Stimulated activated CD8-positive, alpha-beta memory T cell treated with anti-CD3 and anti-CD28 coated beads, Interleukin-7, amount 100 ng/mL, for 48 hours (primary cell): ENCODE measurements at places on chromosomes 12 and 14.

DNA sequence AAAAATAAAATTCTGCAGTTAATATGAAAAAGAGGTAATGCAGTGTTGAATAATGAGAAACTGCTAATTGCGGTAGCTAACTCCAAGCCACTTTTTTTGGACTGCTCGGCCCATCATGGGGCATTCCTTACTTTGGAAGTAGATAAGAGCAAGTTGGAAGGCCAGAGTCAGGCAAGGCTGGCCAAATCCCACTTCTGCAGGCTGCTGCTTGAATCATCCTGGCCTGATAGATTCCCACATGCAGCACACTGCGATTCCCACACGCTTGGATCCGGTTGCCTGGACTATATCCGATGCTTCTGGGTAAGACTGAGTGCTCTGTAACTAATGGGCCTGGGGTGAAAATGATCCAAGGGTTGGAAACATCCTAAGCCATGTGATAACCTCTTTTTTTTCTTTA lies 10.6 kb downstream of the EIF2B2 start:
- DNase-seq, result no peak

- no peak for DNase-seq
Observed at GRCh38 chr12:47972895-47973294, 9.5 kb downstream of the TMEM106C start.

- no peak for DNase-seq
Observed at GRCh38 chr14:34336501-34336900, 125.5 kb downstream of the SPTSSA start.

GRCh38 chr12:109714141-109714912 lies 702 bp downstream of the FAM222A start:
- no peak for DNase-seq

- DNase-seq, result no peak
Observed at GRCh38 chr14:76770521-76771436, 9.5 kb downstream of the VASH1 start.

GRCh38 chr14:68263563-68264259 lies 444.1 kb downstream of the RAD51B start:
- DNase-seq, result no peak

DNA sequence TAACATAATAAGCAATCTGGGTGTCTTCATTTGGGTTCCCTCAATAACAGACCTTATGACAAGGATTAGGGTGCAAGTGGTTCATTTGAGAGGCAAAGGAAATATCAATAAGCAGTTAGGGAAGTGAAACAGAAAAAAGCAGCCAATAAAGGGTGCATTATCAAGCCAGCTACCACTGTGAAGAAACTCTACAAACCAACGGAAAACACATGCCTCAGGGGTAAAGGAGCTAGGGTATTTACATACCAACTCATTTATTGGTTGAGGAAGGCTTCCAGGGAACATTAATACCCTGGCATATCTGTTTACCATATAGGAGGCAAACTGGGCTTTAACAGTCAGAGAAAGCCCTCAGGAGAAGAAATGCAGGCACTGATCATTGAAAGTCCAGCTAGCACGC lies 22.7 kb upstream of the IFNG-AS1 start:
- DNase-seq, result no peak

- DNase-seq, result no peak
Observed at GRCh38 chr12:59763835-59764234, 168.0 kb downstream of the SLC16A7 start.

- DNase-seq, result peak; percentile 74
Observed at GRCh38 chr12:109844983-109845823, 12.0 kb upstream of the TRPV4 start.

DNA sequence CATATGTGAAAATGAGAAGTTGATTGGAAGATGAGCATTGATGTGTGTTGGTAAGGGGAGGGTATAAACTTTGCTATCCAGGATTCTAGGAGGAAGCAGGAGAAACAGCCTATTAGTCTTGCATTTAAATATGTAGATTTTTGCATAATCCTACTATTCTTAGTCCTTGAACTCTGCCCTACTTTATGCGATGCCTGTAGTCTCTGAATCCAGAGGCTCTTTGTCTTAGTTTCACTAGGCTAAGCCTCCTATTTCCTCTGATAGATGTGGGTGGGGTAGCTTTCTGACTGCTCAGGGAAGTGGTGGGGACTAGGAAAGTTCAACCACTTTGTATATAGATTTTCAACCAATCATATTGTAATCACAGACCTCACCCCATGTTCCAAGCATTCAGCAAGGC lies 49.5 kb upstream of the KCNC2 start:
- no peak for DNase-seq

DNA sequence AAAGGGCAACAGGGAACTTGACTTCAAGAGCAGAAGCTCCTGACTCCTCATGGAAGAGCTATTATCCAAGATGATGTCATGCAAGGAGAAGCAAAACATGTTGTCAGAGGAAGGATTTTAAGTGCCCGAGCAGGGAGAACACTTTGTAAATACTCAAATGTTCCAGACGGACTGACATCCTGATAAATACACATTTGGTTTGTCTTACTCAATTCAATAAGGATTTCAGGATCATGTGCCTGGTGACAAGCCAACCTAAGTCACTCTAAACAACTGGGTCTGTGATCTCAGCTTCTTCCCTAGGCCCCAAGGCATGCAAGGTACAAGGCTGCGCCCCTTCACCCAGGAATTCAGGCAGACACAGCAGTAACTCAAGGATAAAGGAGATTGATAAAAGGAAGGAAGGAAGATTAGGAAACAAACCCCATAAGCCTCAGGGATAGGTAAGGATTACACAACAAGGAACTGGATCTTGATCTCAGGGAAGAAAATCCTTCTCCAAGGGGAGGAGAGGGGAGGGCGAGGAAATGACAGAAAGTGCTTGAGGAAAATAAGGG lies 26.8 kb upstream of the CEBPE start:
- no peak for DNase-seq

GRCh38 chr12:106288494-106289195 lies 13.9 kb upstream of the TCP11L2 start:
- no peak for DNase-seq

DNA sequence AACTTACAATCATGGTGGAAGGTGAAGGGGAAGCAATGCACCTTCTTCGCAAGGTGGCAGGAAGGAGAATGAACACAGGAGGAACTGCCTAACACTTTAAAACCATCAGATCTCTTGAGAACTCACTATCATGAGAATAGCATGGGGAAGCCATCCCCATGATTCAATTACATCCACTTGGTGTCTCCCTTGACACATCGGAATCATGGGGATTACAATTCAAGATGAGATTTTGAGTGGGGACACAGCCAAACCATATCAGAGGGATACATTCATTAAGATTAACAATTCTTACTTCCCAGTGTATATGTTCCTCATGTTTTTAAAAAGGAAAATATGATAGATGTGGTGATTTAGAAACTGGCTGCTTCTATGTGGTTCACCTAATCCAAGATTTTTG lies 117.9 kb downstream of the PDE3A start:
- no peak for DNase-seq

DNA sequence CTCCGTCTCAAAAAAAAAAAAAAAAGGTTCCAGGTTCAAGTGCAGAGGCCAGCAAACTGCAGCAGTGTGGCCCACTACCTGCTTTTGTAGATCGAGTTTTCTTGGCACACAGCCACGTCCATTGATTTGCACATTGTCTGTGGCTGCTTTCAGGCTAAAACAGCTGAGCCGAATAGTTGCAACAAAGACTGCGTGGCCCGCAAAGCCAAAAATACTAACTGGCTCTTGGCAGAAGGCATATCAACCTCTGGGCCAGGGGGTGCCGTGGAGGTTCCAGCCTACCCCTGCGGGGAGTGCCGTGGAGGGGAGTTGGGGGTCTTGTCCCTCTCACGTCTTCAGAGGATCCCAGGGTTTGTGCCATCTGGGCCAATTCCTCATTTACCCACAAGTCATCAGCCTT lies 170.1 kb downstream of the ADGRD1 start:
- DNase-seq, result no peak

GRCh38 chr14:64478634-64479250 lies 13.4 kb downstream of the AKAP5 start:
- DNase-seq, result no peak

- DNase-seq, result no peak
Observed at GRCh38 chr12:88471331-88472045, 108.8 kb downstream of the KITLG start.

GRCh38 chr12:4370265-4370664 lies 9.2 kb downstream of the FGF23 start:
- DNase-seq, result no peak

- no peak for DNase-seq
Observed at GRCh38 chr12:100801320-100801719, 6.7 kb downstream of the ANO4 start.

- no peak for DNase-seq
Observed at GRCh38 chr14:100723830-100724437, 2.8 kb upstream of the DLK1 start.

DNA sequence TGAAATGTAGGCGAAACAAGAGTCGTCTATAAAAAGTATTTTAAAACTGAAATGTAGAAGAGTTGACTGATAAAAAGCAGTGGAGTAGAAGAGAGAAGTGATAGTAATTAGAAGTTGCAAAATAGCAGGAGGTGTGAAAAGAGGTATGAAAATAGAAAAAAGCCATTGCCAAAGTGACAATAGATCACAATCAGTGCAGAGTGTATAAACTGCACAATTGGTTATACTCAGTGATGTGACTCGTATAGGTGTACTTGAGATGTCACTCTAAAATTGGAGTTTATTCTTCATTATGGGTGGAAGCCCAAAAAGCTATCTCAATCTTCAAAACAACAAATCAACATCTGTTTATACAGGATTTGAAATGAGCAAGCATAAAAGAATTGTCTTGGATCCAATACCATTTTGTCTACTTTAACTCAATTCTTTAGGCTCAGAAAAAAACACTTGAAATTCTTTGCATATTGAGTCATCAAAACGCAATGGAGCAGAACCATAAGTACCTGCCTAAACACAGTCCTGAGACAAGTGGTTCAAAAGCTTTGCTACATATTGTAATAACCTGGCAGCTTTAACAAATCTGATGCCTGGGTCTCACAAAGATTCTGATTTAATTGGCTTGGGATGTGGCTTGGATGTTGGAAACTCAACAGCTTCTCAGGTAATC lies 8.8 kb downstream of the IKBIP start:
- DNase-seq, result no peak

DNA sequence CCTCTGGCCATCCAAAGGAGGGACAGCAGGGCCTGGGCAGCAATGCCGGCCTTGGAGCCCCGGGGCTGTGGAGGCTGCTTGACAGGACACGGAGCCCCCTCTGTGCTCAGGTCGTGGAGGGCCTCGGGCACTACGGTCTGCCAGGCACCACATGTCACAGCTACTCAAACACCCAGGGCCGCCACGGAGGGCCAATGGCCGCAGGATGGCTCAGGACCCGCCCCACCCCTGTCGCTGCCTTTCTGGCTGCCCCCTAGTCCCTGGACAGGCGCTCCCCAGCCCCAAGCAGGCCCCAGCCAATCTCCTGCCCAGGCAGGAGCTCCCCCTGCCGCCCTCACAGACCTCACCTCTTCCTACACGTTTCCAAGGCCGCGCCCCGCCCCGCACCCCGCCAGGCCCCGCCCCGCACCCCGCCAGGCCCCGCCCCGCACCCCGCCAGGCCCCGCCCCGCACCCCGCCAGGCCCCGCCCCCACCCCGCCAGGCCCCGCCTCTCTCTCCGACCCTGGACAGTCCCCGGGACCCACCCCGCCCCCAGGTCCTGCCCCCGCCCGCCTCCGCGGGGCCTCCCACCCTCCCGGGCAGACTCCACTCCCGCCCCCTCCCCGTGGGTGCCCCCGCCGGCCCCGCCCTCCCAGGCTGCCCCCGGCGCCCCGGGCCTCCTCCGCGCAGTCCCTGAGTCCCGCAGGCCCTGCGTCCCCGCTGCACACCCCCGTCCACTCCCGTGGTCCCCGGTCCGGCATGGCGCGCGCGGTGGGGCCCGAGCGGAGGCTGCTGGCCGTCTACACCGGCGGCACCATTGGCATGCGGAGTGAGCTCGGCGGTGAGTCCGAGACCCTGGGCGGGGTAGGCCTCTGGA lies at the start of gene ASPG:
ASPG (plus strand) TSS at position 669 of the 857 bp plus-strand sequence; CDS start at position 740, 71 bp downstream.
- no peak for DNase-seq

- no peak for DNase-seq
Observed at GRCh38 chr12:49885663-49886461, 17.8 kb downstream of the FAIM2 start.

GRCh38 chr12:111768159-111768895 lies 1.6 kb downstream of the ALDH2 start:
- no peak for DNase-seq

DNA sequence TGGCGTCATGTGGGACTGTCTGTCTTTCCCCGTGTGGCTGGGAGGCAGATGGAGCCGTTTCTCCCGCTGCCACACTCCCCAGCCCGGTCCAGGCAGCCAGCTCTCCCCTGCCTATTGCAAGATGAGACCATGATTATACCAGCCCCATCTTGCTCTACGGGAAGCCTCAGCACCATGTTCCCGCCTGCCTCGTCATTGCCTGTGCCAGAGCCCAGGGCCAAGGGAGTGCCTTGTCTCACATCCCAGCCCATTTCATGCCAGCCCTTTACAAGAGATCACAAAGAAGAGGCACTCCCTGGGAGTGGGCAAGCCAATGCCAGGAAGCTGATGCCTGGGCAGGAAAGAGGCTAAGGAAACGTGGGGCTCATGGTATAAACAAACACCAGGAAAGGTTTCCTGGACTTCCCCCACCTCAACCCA lies 23.9 kb downstream of the GPR68 start:
- no peak for DNase-seq

GRCh38 chr14:68367536-68367935 lies 425.3 kb downstream of the ZFP36L1 start:
- DNase-seq, result no peak

GRCh38 chr12:2359725-2360629 lies 307.2 kb downstream of the CACNA1C start:
- no peak for DNase-seq

DNA sequence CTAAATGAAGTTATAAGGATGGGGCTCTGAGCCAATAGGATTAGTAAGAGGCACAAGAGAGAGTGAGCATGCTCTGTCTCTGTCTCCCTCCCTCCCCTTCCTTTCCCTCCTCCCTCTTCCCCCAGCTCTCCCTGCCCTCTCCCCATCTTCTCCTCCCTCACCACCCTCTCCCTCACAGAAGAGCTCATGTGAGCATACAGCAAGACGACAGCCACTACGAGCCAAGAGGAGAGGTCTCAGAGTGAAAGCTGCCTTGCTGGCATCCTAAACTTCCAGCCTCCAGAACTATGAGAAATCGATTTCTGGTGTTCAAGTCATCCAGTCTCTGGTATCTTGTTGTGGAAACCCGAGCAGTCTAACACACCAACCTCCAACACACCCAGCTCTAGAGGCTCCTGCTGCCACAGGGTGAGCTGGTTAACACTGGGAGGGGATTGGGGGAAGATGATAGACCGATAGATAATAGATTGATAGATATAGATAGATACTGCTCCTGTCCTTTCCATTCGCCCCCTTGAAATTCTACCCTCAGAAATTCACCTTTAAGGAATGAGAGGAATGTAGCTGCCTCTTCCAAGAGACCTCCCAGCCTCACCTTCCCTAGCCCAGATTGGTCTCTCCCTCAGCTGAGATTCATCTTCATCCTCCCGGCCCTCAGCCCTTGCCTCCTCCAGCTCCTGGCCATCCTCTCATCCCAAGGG lies 25.8 kb upstream of the ACTN1 start:
- DNase-seq, result no peak

DNA sequence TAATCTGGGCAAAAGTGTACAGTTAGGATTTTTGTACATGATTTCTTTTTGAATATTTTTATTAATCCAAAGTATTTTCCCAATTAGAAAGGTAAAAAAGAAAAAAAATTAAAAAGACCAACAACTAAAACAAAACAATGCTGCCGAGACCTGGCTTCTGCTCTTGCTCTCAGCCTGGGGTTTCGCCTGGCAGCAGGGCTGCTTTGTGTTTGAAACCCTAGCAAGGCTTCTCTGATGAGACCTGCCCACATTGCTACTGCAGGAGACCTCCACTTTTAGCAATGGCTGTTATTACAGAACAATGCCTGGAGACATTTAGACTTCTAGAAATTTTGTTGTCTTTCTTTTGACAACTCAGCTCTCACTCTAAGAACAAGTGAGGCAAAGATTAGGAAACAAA lies 1153.0 kb upstream of the TMEM132C start:
- no peak for DNase-seq
